ENCODE measurements at places on chromosomes 5 and 9. TPM values are rescaled to one million over a fixed set of nuclear protein-coding genes. Genes with fewer than 3 reads are reported as not detected.

GRCh38 chr5:95930141-95930930, 31.3 kb downstream of the ELL2 start:
- DNase-seq: no peak

DNA sequence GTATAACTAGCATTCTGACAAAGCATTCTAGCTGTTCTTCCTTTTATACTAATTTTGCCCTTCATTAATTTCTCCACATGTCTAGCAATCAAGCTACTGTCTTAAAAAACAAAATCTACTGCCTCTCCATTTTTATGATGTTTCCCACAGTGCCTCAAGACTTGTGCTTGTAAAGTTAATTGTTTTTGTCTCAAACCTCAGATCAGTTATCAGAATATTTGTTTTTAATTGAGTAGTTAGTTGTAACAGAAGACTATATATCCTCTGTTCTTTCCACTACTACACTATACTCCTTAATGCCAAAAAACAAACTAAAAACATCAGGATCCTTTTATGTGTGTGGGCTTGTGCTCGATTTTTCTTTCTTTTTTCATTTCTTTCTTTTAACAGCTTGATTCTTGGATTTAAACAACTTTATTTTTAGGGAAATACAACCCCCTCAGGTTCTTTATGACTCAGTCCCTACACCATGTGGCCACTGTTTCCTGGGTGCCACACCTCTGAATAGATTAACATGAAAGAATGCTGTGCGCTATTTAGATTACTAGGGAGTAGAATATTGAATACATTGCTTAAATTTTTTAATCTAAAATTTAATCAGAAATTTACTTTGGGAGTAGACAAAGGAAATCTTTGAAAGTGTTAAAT, 1.2 kb downstream of the ASPN start:
- DNase-seq: no peak

NR5A1 gene
- not detected for total RNA-seq

- DNase-seq: no peak
Measured at GRCh38 chr5:126461838-126462237, 38.6 kb downstream of the GRAMD2B start.

DNA sequence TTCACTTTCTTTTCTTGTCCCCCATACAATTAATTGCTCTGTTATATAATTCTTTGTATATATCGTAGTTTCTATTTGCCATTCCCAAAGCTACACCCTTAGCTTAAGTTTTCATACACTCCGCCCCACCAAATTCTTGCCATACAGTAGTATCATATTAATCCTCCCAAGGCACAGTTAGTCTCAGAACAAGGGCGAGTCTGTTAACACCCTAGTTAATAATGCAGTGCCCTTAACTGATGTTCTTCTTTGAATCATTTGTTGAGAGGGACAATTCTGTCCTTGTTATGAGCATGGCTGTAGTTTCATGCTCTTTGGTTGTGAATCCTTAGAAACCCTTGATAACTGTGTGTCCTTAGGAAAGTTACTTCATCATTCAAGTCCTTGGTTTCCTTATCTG, 206.2 kb downstream of the CFAP90 start:
- DNase-seq: no peak

CATSPER3 gene
- 1.5 TPM for total RNA-seq

PLPP6 gene
- 21.5 TPM for total RNA-seq

- no peak for DNase-seq
Measured at GRCh38 chr5:21680641-21681040, 1172.5 kb downstream of the CDH12 start.

- DNase-seq: no peak
Measured at GRCh38 chr5:144405991-144406390, 235.3 kb downstream of the KCTD16 start.

GRCh38 chr5:176425138-176425537, 8.8 kb upstream of the CLTB start:
- DNase-seq: no peak

- DNase-seq: no peak
Measured at GRCh38 chr5:26884481-26884880, 153.9 kb downstream of the CDH9 start.

Data from mucosa of descending colon (tissue), 3 donors.